ENCODE measurements at places on chromosomes 16 and 17.

GRCh38 chr17:43879723-43880419 is 27.5 kb downstream of the MPP2 start:
- no peak for DNase-seq

GRCh38 chr16:70746708-70747424 is 54.1 kb downstream of the VAC14 start:
- DNase-seq: no peak

GRCh38 chr16:53785044-53785443 is 81.1 kb downstream of the FTO start:
- no peak for DNase-seq

DNA sequence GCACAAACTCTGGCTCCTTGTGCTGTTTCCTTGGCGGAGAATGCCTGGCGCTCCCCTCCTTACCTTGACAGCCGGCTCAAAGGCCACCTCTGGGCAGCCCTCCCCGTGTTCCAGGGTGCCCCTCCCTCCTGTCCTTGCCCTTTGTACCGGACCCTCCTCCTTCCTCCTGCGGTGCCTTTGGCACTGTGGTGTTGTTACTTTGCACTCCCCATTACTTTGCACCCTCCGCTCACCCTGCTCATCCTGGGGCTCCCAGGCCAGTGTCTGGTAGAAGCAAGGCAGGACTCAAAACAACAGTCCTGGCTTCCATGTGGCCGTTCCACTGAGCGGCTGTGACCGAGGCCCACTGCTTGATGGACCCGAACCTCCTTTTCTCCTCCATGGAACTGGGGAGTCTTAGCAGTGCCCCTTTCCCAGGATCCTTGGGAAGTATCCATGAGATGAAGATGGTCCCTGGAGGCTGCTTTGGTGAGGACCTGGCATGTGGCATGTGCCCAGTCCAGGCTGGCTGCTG is 147.8 kb downstream of the CMIP start:
- DNase-seq: no peak

- DNase-seq: peak; percentile 72
Observed at GRCh38 chr16:30185683-30186421, 2.5 kb downstream of the CORO1A start.

DNA sequence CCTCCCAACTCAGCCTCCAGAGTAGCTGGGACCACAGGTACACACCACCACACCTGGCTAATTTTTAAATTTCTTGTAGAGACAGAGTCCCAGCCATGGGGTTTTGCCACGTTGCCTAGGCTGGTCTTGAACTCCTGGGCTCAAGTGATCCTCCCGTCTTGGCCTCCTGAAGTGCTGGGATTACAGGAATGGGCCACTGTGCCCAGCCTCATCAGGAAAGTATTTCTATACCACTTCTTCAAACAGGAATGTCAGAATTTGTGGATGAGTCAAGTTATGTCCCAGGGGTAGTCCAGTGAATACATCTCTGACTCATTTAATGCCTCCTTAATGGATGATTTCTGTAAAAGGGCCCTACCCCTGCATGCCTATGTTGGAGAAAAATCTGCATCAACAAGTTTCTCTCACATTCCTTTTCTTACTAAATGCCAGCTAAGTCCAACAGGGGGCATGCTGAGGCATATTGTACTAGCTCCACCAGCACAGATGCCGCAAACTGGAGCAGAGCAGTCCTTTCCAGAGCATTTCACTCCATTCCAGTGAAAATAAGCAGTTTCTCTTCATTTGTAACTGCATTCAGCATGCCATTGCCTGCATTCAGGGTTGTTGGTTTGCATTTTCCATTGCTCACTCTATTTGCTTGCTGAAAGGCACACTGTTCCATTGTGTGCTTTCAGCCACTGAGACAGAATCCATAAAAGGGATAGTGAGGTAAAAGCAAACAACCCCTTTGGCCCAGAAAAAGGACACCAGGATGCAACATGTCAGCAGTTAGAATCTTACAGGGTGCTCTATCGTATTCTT is 5.3 kb upstream of the CAVIN1 start:
- no peak for DNase-seq

GRCh38 chr17:34287875-34288274 is 2.3 kb downstream of the CCL11 start:
- no peak for DNase-seq

GRCh38 chr16:74169687-74170376 is 126.8 kb upstream of the PSMD7 start:
- DNase-seq: no peak

GRCh38 chr17:33945646-33946546 is 309.2 kb upstream of the CCL2 start:
- DNase-seq: no peak

DNA sequence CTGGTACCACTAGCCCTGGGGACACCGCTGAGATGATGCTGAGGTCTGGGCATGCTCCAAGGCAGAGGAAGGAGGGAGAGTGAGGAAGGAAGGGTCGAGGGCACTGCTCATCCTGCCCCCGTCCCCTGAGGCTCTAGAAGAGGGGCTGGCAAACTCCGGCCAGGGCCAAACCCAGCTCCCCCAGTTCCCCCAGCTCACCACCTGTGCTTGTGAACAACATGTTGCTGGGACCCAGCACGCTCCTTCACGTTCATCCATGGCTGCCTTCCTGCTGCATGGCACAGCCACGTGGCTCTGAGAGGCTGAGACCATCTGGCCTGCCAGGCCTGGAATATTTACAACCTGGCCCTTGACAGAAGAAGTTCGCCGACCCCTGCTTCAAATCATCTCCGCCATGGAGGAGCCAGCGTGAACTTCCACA is 81.2 kb downstream of the RBFOX3 start:
- no peak for DNase-seq

- no peak for DNase-seq
Observed at GRCh38 chr16:25783226-25783625, 91.5 kb downstream of the HS3ST4 start.

DNA sequence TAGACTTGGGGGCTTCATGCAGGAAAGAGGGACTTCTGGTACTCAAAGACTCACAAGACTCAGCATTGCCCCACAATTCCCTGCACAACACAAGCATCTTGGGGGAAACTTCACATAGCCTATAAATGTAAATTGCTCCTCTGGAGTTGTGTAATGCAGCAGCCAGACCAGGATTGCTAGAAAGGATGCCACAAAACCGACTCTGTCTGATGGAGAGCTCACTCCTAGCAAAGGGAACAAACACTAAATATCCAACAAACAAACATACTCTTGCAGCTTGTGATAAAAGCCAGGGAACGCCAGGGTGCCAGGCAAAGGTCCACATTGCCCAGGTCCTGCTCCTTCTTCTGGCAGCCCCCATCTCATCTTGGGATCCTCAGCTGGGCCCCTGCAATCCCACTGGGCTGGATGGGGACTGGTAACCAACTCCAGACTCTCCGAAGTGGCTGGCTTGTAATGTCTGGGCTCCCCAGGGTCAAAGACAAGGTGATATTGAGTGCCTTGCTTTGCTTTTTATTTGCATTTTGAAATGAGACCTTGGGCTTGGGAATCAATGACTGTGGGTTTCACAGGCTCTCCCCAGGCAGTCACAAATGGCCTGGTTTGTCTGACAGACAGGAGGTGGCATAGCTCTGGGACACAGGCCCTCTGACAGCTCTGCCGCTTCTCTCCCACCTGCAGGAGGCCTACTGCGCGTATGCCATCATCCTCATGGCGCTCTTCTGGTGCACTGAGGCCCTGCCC is 15.3 kb downstream of the SLC13A2 start:
- no peak for DNase-seq

DNA sequence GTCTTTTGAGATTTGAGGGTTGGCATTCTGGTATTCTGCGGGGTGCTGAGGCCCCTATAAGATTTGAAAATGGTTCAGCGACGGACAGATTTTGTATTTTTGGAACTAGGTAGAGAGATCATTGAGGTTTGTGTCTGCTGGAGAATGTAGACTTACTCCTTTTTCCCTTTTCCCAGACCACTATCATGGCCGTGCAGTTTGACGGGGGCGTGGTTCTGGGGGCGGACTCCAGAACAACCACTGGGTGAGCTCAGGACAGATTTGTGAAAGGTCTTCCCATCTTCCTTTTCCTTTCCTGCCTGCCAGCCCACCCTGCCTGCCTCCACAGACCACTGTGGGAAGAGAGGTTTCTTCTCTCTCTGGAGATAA is 572 bp downstream of the PSMB6 start:
- DNase-seq: no peak

DNA sequence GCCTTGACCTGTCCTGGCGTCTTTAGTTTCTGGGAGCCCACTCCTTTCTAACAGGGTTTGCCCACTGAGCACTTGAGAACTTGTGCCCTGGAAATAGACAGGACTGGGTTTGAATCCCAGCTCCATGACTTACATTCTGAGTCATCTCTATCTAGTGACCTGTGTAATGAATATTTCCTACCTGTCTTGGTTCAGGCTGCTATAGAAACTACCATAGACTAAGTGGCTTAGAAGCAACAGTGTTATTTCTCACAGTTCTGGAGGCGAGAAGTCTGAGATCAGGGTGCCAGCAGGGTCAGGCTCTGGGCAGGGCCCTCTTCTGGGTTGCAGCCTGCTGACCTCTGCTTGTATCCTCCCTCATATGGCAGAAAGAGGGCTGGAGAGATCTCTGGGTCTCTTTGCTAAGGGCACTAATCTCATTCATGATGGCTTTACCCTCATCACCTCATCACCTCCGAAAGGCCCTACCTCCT is 110.7 kb upstream of the DHX40 start:
- DNase-seq: no peak

DNA sequence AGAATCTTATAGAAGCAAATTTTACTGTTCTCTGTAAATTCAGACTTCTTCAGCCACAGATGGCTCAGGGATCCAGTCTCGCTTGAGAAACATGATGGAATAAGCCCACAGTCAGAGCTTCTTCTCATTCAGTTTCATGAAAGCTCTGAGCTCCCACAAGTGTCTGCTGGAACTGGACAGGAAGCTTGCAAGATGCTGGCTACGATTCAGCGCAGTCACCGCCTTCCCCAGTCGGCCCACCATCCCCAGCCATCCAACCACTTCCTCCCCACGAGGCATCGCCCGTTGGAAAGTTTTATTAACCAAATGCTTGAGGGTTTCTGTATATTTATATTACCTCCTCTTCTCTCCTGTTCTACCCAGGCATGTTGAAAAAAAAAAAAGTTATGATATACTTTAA is 171.7 kb downstream of the ZFHX3 start:
- DNase-seq: no peak

- peak; percentile 7 for DNase-seq
Observed at GRCh38 chr17:58513267-58513964, 1.0 kb downstream of the MTMR4 start.

DNA sequence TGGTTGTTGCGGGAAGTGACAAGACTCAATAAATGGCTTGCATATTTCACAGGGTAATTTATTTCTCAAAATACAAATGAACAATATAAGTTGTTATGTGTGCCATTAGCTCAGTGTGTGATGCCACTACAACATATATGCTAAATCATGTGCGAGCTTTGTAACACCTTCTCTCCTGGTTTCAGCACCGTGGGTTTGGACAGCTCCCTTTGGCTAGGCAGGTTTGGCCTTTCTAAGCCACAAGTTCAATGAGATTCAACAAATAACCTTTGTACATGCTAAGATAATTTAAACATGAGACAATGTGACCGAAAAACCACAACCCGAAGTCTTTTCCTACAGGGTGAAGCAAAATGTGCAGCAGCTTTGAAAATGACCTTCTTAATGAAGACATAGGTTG is 563.9 kb downstream of the TMEM114 start:
- no peak for DNase-seq

GRCh38 chr17:80353718-80354275 is 61.2 kb upstream of the ENDOV start:
- DNase-seq: no peak

GRCh38 chr17:4600563-4600962 is 16.2 kb downstream of the SMTNL2 start:
- no peak for DNase-seq

DNA sequence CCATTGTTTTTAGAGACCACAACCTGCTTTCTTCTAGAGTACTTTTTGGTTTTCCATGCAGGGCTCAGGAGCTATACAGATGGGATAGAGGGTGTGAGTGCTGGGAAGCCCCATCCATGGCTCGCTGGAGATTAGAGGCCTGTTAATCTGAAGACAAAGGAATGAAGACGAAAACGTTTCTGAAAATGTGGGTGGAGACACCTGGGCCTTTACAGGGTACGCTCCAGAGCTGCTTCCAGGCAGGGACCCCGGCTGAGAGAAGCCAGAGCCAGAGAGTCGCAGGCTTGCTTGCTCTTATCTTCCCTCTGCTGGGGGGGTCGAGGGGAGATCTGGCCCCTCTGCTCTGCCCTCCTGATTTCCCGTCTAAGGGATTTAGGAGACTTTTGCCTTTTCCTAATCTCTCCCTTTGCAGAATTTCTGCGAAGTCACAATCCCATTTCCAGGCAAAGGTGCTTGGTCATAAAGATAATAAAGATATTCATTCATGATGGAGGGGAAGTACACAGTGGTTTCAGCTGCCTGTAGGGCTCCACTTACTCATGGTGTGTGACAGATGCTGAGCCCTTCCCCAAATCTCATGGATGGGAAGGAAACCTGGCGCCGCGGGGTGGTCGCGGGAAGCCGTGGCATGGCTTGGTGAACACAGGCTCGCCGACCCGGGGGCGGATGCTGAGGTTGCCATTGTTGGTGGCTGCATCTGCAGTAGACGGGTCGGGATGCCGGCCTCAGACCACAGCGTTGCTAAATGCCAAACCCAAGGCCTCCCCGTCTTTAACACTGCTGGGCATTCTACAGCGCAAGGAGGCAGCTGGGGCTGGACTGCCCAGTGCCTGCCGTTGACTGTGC is 4.8 kb upstream of the SOCS3 start:
- DNase-seq: no peak

DNA sequence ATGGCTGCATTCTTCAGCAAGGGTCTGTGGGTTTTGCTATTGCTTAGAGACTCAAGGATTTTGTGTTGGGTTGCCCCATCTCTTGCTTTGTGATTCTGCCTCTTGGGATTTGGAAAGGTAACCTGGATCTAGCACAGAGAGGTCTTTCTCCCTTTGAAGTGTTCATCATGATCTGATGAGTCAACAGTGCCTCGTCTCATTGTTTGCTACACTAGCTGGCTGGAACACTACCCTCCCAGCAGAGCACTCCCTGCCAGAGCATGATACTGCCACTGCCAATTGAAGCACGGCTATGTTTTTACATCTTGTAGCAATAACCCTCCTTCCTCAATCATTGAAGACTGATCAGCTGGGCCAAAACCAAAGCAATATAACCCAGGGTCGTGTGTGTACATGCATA is 361.0 kb downstream of the CDH13 start:
- DNase-seq: no peak

- DNase-seq: no peak
Observed at GRCh38 chr17:28327031-28327607, 8.1 kb downstream of the TMEM97 start.

DNA sequence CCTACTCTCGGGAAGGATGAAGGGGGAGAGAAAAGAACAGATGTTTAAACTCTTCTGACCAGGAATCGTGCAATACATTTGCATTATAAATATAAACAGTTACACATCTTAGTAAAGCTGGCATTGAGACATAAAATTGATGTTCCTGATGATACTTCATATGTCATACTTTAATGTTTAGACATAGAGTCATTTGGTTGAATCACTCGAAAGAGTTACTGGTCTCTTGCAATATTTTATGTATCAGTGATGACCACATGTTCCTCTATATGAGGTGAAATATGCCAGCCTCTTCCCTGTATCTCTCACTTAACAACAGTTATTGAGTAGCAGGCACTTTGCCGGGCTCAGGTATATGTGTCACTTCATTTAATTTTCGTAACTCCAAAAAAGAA is 49.7 kb upstream of the PMFBP1 start:
- DNase-seq: no peak

GRCh38 chr17:50319306-50320004 is 26.5 kb upstream of the XYLT2 start:
- DNase-seq: no peak

GRCh38 chr17:9367156-9367555 is 208.5 kb downstream of the STX8 start:
- no peak for DNase-seq
